ENCODE measurements at places on chromosomes 12 and 14. TPM values are rescaled to one million over a fixed set of nuclear protein-coding genes. Genes with fewer than 3 reads are reported as not detected.

- DNase-seq = no peak
Observed at GRCh38 chr14:26088275-26088674, 509.6 kb downstream of the NOVA1 start.

GRCh38 chr14:94097091-94097490, 13.4 kb upstream of the IFI27 start:
- DNase-seq = no peak

GRCh38 chr12:1584326-1584725, 10.1 kb downstream of the FBXL14 start:
- DNase-seq = no peak

GRCh38 chr12:102498471-102498870, 18.1 kb upstream of the IGF1 start:
- DNase-seq = no peak

GRCh38 chr12:59040656-59041055, 120.4 kb upstream of the LRIG3 start:
- DNase-seq = no peak

DNA sequence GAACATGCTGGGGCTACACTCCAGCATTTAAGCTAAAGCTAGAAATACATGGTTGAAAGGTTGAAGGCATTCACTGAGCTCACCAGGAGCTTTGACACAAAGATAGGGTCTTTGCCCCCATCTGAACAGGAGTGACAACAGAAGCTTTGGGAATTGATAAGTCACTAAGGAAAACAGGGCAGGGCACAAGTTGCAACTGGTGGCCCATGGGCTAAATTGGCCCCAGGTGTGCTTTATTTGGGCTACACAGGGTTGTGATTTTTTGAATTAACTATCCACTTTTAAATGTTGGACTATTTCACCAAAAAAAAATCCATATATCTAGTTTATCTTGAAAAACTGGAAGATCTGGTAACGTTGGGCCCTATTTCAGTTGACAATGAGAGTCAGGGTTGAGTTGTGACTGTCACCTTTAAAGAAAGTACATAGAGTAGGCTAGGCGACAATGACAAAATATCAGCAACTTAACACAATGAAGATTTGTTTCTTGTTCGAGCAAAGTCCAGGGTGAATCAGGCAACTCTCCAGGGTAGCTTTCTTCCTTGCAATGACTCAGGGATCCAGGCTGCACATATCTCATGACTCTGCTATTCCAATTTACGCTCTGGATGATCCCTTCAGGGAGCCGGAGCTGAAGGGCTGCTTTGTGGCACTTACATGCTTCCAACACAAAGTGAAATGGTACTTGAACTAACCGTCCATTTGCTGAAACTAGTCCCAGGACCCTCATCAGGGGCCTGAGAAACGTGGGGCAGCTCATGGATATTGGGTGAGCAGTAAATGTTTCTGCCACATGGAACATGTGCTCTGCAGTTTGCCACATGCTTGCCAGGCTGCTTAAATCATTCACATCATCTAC, 13.3 kb upstream of the EIF4B start:
- no peak for DNase-seq

NXPH4 gene
- 0.54 TPM for total RNA-seq

ENDOU gene
- total RNA-seq = not detected

GNS gene
- total RNA-seq = 26.8 TPM

LMNTD1 gene
- total RNA-seq = not detected

SCNN1A gene
- 2.8 TPM for total RNA-seq

Measured in activated naive CD4-positive, alpha-beta T cell treated with anti-CD3 and anti-CD28 coated beads, Interleukin-2, amount 50 U/mL, for 72 hours (primary cell).